Ovary (tissue), 10 donors: ENCODE measurements at places on chromosomes 1 and 21. TPM values are rescaled to one million over a fixed set of nuclear protein-coding genes. Genes with fewer than 3 reads are reported as not detected.

The C1orf115 gene
- 23.8 TPM for polyA plus RNA-seq

The SELP gene
- polyA plus RNA-seq, result 5.9 TPM

GRCh38 chr21:46570119-46570518, 34.8 kb downstream of the S100B start:
- no peaks in the 10 kb centered on the region for H3K27me3 ChIP-seq
- no peak overlapping the region for H3K4me3 ChIP-seq
- no peaks in the 10 kb centered on the region for H3K36me3 ChIP-seq
- no peak for DNase-seq

The HOOK1 gene
- 0.21 TPM for polyA plus RNA-seq

GRCh38 chr21:26195708-26196107, 25.1 kb upstream of the APP start:
- no peak for DNase-seq
- H3K4me1 ChIP-seq, result no peaks in the 10 kb centered on the region
- no peaks in the 10 kb centered on the region for H3K27me3 ChIP-seq
- no peak overlapping the region for H3K27ac ChIP-seq
- H3K36me3 ChIP-seq, result no peaks in the 10 kb centered on the region

The ALX3 gene
- polyA plus RNA-seq, result 0.36 TPM

- H3K4me1 ChIP-seq, result peaks cover 6% of the 10 kb centered on the region
- no peak overlapping the region for H3K4me3 ChIP-seq
- no peaks in the 10 kb centered on the region for H3K27me3 ChIP-seq
Measured at GRCh38 chr1:99675292-99675691, 29.4 kb downstream of the PALMD start.

DNA sequence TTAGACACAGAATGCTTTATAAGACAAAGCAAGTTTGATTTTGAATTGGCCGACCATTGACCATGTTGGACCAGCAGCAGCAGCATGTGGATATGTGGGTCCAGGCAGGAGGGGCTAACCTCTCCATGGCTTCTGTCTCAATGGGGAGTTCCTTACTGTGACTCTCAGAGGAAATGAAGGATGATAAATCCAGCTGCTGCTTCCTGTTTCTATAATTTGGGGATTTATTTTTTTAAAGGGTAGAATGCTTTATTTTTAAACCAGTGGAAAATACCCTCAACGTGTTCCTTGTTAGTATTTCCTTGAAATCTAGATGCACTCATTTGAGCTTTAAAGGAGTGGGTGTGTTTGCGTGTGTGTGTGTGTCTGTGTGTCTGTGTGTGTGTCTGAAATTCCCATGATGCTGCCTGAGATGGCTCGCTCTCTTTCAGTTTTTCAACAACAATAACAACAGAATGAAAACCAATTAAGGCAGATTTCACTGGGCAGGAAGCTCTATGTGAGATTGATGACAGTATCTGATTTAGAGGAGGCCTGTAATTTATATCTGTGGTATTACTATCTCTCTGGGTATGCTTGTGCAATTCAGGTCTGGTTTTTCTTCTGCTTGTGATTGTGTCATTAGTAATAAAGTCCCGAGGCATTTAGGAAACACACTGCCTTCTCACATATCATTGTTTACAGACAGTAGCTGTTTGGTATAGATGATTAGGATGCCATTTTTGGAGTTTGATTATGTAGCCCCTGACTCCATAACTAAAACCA, 86.1 kb upstream of the ZNF326 start:
- H3K27me3 ChIP-seq, result no peaks in the 10 kb centered on the region
- H3K36me3 ChIP-seq, result no peaks in the 10 kb centered on the region
- no peak overlapping the region for H3K4me3 ChIP-seq
- no peak overlapping the region for H3K27ac ChIP-seq

DNA sequence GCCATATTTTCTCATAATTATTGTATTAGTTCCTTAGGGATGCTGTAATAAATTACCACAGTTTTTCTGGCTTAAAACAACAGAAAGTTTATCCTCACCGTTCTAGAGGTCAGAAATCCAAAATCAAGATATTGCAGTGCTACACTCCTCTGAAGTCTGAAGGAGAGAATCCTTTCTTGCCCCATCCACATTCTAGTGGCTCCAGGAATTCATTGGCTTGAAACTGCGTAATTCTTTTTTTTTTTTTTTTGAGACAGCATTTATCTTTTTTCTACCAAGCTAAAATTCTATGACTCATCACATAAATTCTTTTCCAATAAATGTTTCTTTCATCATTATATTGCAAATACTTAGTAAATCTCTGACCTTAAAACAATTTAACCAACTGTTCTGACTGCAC, 451.0 kb upstream of the RGS18 start:
- H3K4me3 ChIP-seq, result no peak overlapping the region
- H3K36me3 ChIP-seq, result no peaks in the 10 kb centered on the region
- H3K4me1 ChIP-seq, result no peaks in the 10 kb centered on the region
- H3K27ac ChIP-seq, result no peak overlapping the region
- H3K27me3 ChIP-seq, result no peaks in the 10 kb centered on the region

DNA sequence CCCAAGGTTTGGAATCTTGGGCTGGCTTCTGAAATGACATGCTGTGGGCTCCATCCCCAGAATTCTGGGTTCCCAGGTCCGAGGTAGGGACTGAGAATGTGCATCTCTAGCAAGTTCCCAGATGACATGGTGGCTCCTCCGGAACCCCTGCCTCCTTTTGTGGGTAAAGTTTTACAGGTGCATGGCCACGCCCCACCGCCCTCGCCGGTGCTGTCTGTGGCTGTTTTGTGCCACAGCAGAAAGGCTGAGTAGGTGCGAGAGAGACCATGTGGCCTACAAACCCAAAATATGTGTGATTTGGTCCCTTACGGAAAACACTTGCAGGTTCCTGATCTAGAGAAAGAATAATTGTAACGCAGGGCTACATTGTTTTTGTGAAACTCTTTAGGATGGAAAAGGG, 30.9 kb downstream of the SKI start:
- no peak overlapping the region for H3K27ac ChIP-seq
- no peaks in the 10 kb centered on the region for H3K36me3 ChIP-seq
- no peak overlapping the region for H3K4me3 ChIP-seq
- no peaks in the 10 kb centered on the region for H3K27me3 ChIP-seq
- peaks cover 27% of the 10 kb centered on the region for H3K4me1 ChIP-seq

GRCh38 chr1:47871799-47872353, 125.3 kb downstream of the TRABD2B start:
- no peak for DNase-seq
- peaks cover 6% of the 10 kb centered on the region for H3K4me1 ChIP-seq
- no peak overlapping the region for H3K27ac ChIP-seq
- no peaks in the 10 kb centered on the region for H3K36me3 ChIP-seq
- H3K4me3 ChIP-seq, result no peak overlapping the region

GRCh38 chr1:49298304-49298703, 521.6 kb upstream of the BEND5 start:
- no peak overlapping the region for H3K27ac ChIP-seq
- no peaks in the 10 kb centered on the region for H3K36me3 ChIP-seq
- no peak for DNase-seq
- no peaks in the 10 kb centered on the region for H3K27me3 ChIP-seq
- no peaks in the 10 kb centered on the region for H3K4me1 ChIP-seq

GRCh38 chr1:225811622-225812487, 1.9 kb downstream of the EPHX1 start:
- H3K27ac ChIP-seq, result peak overlapping the region; percentile 89
- no peak for DNase-seq
- peaks cover 39% of the 10 kb centered on the region for H3K4me1 ChIP-seq
- no peaks in the 10 kb centered on the region for H3K36me3 ChIP-seq
- peak overlapping the region; percentile 57 for H3K4me3 ChIP-seq
- no peaks in the 10 kb centered on the region for H3K27me3 ChIP-seq

GRCh38 chr1:209383907-209384709, 199.4 kb upstream of the CAMK1G start:
- DNase-seq, result no peak
- H3K27me3 ChIP-seq, result no peaks in the 10 kb centered on the region
- no peaks in the 10 kb centered on the region for H3K36me3 ChIP-seq

GRCh38 chr1:203272633-203273205, 32.6 kb upstream of the BTG2 start:
- no peak overlapping the region for H3K27ac ChIP-seq
- peaks cover 5% of the 10 kb centered on the region for H3K4me1 ChIP-seq

DNA sequence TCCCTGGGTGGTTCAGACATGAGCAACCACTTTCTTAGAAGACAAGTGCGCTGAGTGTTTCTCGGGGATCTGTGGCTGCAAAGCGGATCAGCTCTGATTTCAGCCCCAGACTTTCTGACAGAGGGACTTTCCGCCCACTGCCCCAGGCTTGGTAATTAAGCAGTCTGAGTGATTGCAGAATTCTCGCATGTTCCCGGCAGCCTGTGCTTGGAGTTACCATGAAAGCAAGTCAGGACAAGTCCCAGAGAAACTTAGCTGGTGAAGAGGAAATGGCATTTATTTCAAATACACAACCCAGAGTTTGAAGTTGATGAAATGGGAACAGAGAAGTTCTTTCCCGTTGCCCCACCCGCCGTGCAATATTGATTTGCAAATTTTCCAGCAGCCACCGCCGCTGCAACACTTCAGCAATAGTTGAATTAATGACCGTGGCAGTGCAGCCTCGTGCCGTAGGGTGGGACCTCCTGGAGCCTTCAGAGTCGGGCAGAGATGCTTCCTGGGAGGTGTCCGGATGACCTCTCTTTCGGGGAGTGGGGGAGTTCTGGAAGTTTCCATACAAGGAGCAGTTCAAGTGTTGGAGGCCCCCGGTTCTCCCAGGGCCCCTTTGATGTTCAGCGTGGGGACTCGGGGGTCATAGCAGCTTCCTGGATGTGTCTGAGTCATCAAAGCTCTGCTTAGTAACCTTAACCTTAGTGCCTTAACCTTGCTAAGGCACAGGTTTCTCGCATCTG, 134.7 kb downstream of the KAZN start:
- no peaks in the 10 kb centered on the region for H3K27me3 ChIP-seq
- H3K27ac ChIP-seq, result no peak overlapping the region
- DNase-seq, result no peak
- H3K36me3 ChIP-seq, result no peaks in the 10 kb centered on the region
- no peak overlapping the region for H3K4me3 ChIP-seq
- no peaks in the 10 kb centered on the region for H3K4me1 ChIP-seq

The PLD5 gene
- polyA plus RNA-seq, result 0.44 TPM

DNA sequence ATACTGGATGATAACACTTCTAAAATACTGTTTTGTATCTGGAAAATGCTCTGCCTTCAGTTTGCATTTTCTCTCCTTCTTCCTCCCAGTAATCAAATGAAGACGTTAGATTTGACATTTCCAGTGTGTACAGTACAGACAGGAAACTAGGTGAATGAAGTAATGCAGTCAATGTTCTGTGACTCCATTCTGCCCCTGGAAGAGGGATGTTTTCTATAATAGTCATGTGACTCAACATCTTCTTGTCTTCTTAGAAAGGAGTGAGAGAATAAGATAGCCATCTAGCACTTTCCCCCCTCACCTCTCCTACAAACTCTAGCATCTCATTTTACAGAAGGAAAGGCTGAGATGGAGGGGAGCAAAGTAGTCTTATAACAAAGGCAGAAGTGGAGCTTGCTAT, 77.6 kb downstream of the DDR2 start:
- no peaks in the 10 kb centered on the region for H3K27me3 ChIP-seq
- no peak for DNase-seq
- peak overlapping the region; percentile 78 for H3K27ac ChIP-seq
- no peaks in the 10 kb centered on the region for H3K36me3 ChIP-seq
- H3K4me3 ChIP-seq, result no peak overlapping the region

The TSSK3 gene
- polyA plus RNA-seq, result 0.78 TPM

The BMP8B gene
- 0.16 TPM for polyA plus RNA-seq

GRCh38 chr1:63746129-63746864, 27.5 kb upstream of the ROR1 start:
- no peak overlapping the region for H3K27ac ChIP-seq
- H3K36me3 ChIP-seq, result no peaks in the 10 kb centered on the region
- no peak overlapping the region for H3K4me3 ChIP-seq
- H3K27me3 ChIP-seq, result no peaks in the 10 kb centered on the region

DNA sequence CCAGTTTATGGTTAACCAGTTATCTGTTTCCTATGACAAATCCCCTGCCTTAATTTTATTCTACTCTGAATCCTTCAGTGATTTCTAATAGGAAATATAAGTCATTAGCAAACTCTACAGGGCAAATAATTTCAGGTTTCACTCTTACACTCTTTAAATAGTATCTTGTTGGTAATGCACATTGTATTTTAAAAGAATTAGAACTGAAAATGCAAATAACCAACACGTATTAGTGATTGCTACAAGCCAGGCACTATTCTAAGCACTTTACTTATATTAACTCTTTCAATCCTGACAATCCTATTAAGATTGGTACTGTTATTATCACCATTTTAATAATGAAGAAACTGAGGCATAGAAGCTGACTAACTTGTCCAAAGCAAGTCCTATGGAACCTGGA, 48.3 kb upstream of the LHX8 start:
- DNase-seq, result no peak
- H3K27ac ChIP-seq, result no peak overlapping the region
- H3K4me1 ChIP-seq, result no peaks in the 10 kb centered on the region
- no peaks in the 10 kb centered on the region for H3K27me3 ChIP-seq

The GJA8 gene
- polyA plus RNA-seq, result not detected

The SIKE1 gene
- polyA plus RNA-seq, result 12.4 TPM
